WTC11 (cell line): ENCODE measurements at places on chromosomes 4 and X. TPM values are rescaled to one million over a fixed set of nuclear protein-coding genes. Genes with fewer than 3 reads are reported as not detected.

DNA sequence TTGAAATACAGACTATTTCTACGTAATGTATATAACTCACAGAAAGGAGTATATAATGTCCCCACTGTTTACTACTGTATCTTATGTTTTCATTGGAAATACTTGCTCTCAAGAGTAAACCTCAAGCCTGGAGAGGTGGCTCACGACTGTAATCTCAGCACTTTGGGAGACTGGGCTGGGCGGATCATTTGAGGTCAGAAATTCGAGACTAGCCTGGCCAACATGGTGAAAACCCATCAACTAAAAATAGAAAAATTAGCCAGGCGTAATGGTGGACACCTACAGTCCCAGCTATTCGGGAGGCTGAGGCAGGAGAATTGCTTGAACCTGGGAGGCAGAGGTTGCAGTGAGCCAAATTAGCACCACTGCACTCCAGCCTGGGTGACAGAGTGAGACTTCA, 92.8 kb downstream of the COL25A1 start:
- no peak overlapping the region for H3K4me3 ChIP-seq
- H3K27me3 ChIP-seq = no peaks in the 10 kb centered on the region
- DNase-seq = no peak
- no peaks in the 10 kb centered on the region for H3K36me3 ChIP-seq
- no peak overlapping the region for H3K27ac ChIP-seq

- peaks cover 15% of the 10 kb centered on the region for H3K36me3 ChIP-seq
- DNase-seq = peak; percentile 5
- peaks cover 6% of the 10 kb centered on the region; the same call in 1 of the 2 replicates for H3K27me3 ChIP-seq
- no peak overlapping the region for H3K4me3 ChIP-seq
These were observed 117.9 kb downstream of the CPZ start for GRCh38 chr4:8710416-8710815.

DNA sequence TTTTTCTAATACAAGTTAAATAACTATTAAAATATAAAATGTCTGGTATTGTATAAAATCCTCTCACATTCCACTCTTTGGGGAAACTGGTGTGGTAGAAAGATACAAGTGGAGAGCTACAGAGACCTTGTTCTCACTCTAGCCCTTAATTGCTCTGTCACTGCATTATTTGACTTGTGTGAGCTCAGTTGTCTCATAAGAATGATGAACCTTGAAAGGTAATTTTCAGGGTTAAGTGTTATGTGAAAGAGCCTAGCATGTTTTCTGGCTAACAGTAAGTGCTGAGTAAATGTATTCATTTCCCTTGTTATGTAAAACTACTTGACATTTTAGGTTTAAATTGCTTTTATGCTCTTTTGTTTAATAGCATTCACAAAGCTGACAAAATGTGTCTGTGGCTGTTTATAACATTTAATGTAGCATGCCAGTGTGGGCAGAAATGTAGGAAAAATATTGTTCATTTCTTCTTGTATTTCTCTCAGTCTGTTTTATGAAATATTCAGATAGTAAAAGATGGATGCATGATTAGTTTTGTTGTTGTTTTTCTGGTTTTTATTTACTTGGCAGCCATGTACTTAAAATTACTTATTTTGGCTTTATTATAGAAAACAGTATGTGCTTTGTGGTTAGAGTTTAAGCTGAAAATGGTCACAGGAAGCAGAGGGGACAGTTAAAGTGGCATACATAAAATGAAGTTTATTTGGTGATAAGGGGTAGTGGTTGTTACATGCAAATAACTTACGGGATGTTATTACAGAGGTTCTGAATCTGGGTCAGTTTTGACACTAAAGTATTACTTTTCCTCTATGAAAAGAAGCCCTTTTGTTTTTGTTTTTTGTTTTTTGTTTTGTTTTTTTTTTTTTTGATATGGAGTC, 29.2 kb downstream of the SLAIN2 start:
- H3K36me3 ChIP-seq = peaks cover 5% of the 10 kb centered on the region
- DNase-seq = no peak
- no peak overlapping the region for H3K4me3 ChIP-seq
- no peaks in the 10 kb centered on the region for H3K27me3 ChIP-seq
- peaks cover 40% of the 10 kb centered on the region for H3K4me1 ChIP-seq
- H3K27ac ChIP-seq = peak overlapping the region; percentile 30

DNA sequence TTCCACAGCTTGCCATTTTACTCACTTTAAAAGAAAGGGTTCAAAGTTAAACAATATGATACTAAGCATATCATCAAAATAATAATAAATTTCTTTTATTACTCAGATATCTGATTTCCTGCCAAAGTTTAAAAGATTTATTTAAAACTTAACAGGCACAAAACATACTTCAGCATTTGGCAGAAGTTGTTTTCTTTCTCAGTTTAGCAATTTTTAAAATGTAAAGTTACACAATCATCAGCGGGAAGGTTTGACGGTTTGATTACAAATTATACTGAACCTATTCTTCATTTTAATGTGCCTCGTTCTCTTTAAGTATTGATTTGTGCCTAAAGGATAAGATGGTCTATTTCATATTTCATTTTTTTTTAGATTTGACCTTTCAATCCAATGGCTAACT, 227.2 kb downstream of the APBB2 start:
- H3K27ac ChIP-seq = no peak overlapping the region
- DNase-seq = no peak
- H3K27me3 ChIP-seq = no peaks in the 10 kb centered on the region
- no peak overlapping the region for H3K4me3 ChIP-seq
- H3K36me3 ChIP-seq = no peaks in the 10 kb centered on the region
- peaks cover 7% of the 10 kb centered on the region for H3K4me1 ChIP-seq

- no peaks in the 10 kb centered on the region for H3K27me3 ChIP-seq
- H3K36me3 ChIP-seq = no peaks in the 10 kb centered on the region
- no peak overlapping the region for H3K27ac ChIP-seq
- peaks cover 27% of the 10 kb centered on the region for H3K4me1 ChIP-seq
- no peak overlapping the region for H3K4me3 ChIP-seq
- no peak for DNase-seq
These were observed 82.9 kb upstream of the RBPJ start for GRCh38 chr4:26237916-26238315.

DNA sequence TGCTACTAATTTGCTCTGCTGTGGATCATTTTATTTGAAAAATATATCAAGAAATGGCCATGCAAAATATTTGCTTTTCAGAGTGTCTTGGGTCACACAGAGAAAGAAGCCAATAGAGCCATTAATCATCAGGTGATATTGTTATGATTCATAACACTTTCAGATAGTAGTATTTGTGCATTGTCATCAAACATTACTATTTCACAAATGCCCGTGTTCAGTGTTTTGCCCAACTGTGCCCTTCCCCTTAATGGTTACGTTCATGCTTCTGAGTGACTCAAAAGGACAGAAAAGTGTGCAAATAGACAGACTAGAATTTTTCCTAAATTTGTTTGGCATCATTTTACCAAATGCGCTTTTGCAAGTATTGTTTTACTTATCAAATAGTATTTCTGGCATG, 46.5 kb downstream of the PHOX2B start:
- no peak overlapping the region for H3K27ac ChIP-seq
- H3K4me3 ChIP-seq = no peak overlapping the region
- no peaks in the 10 kb centered on the region for H3K36me3 ChIP-seq
- no peaks in the 10 kb centered on the region for H3K4me1 ChIP-seq
- peaks cover 29% of the 10 kb centered on the region for H3K27me3 ChIP-seq

- no peak for DNase-seq
- H3K27ac ChIP-seq = no peak overlapping the region
- no peaks in the 10 kb centered on the region for H3K36me3 ChIP-seq
These were observed 47.8 kb downstream of the TMA16 start for GRCh38 chr4:163542275-163542674.

DNA sequence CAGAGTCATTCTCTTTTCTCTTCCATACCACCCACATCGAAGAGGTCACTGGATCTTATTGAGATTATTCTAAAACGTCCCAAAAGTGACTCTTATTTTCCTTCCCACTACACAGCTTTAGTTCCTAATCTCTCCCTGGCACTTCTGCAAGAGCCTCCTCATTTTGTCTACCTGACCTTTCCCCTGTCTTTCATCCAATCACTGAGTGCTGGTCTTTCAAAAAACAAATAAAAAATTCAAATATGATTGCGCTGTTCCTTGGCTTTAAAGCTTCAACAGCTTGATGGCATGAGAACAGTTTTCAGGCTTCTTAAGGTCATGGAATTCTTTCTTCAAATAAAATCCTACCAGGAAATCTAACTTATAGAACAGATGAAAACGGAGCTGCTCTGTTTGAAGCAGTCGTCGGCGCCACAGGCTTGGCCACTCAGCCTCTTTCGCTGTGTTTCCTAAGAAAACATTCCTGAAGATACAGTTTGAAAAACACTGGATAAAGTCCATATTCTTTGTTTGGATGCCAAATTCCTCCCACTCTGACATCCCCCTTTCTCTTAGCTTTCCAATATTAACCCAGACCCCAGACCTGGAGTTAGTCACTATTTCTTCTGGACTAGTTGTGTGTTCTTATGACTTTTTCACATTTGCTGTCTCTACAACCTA, 12.5 kb downstream of the SYTL5 start:
- no peaks in the 10 kb centered on the region for H3K36me3 ChIP-seq
- no peak for DNase-seq
- H3K27me3 ChIP-seq = no peaks in the 10 kb centered on the region
- H3K4me1 ChIP-seq = no peaks in the 10 kb centered on the region

- peak overlapping the region; percentile 84 for H3K4me3 ChIP-seq
- H3K36me3 ChIP-seq = peaks cover 13% of the 10 kb centered on the region
- DNase-seq = no peak
- no peaks in the 10 kb centered on the region for H3K27me3 ChIP-seq
- peak overlapping the region; percentile 72 for H3K27ac ChIP-seq
These were observed 636 bp upstream of the TIMM8A start for GRCh38 chrX:101349193-101349562.

DDIT4L gene
- 3.8 to 4.9 TPM (median 4.3 TPM) in 3 replicates for total RNA-seq

CHIC1 gene
- 9.4 to 11.4 TPM (median 10.8 TPM) in 3 replicates for total RNA-seq

ARHGAP6 gene
- 0.55 to 1.0 TPM (median 0.89 TPM) in 3 replicates for total RNA-seq
